Hematopoietic multipotent progenitor cell treated with erythropoietin and hydrocortisone succinate and interleukin-3 and kit ligand, for 17 days (in vitro differentiated cells): ENCODE measurements at places on chromosomes 4 and X.

DNA sequence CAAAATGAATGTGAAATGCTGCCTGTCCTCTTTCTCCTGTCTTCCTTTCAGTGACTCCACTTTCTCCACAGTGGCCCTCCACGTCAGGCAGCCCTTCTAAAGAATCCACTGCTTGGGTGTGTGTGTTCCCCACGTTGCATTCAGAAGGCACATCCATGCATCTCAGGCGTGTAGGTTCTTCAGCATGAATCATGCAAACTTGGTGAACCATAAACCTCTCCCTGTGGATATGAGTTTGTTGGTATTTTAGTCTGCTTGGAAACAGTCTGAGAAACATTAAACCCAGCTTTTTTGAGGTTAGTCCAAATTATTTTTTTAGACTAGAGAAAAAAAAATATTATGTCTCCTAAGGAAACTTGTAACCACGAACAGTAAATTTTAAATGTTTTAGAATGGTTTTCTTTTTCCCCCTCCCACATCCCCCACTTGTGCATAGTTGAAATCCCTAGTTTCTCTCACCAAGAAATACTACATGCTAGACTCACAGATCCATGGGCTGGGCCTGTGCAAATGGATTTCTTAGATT lies 251.6 kb downstream of the CBR4 start:
- no peak for DNase-seq

DNA sequence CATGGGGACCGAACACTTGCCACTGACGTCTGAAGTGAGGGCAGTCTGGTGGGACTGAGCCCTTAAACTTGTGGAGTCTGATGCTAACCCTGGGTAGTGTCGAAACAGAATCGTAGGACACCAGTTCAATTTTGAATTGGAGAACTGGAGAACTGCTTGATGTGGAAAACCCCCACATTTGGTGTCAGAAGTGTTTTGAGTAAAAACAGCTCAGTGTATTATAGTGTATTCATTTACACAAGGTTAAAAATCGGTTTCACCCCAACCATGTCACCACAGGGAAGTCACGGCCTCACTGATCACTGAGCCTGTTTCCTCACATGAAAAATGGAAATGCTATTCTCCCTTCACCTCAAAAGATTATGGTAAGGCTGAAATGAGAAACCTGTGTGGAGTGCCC lies 21.9 kb downstream of the PIN4 start:
- DNase-seq, result no peak

GRCh38 chr4:139622901-139623381 lies 42.7 kb upstream of the MGST2 start:
- no peak for DNase-seq

DNA sequence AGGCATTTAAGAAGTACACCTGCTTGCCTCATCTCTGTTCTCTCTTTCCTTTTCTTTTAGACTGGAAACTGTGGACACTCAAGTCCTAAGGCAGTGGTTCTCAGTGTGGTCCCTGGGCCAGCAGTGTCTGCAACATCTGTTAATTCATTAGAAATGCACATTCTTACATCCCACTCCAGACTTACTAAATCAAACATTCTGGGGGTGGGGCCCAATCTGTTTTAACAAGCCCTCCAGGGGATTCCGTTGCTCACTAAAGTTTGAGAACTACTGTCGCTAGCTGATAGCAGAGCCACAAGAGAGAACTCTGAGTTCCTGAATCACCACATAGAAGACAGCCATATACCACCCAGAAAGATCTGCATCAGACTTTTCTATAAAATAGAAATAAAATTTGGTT lies 430.6 kb downstream of the BCOR start:
- DNase-seq, result no peak

- no peak for DNase-seq
These were observed 72.1 kb downstream of the ARHGEF38 start for GRCh38 chr4:105624530-105624929.

- DNase-seq, result no peak
These were observed 326.3 kb downstream of the IQCM start for GRCh38 chr4:149489321-149489720.

DNA sequence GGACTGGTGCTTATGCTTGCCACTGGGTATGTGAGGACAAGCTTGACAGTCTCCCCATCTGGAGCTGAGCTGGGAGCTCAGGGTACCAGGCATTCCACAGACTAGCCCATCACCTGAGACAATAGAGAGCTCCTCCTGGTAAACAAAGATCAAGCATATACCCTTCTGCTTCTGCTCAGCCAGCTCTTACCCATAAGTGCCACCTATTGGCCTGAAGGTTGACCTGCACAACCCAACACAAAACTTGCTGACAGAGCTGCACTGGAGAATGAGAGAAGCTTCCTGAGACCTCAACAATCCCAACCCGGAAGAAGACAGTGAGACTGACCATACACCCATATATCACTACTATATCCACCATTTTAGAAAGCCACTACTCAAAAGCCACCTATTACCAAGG lies 1049.2 kb upstream of the INTU start:
- DNase-seq, result no peak
